ENCODE measurements at places on chromosomes 1 and 21.

DNA sequence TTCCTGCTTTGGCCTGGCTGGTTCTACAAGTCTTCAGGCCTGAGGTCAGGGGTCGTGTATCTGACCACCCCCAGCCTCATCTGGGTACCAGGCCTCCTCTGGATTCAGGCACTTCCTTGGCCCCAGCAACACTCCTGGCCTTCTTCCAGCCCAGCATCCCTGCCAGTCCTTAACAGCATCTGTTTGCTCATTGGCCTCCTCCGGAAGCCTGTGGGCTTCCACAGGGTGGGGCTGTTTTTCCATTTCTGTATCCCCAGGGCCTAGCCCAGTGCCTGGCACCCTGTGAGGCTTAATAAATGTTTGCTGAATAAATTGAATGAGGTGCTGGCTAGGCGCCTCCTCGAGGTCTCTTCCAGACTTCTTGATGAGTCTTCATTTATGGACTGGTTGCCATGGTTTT, 21.5 kb upstream of the GPR37L1 start:
- no peak for DNase-seq

- DNase-seq: no peak
These were observed 12.0 kb upstream of the C1orf167 start for GRCh38 chr1:11749996-11750395.

DNA sequence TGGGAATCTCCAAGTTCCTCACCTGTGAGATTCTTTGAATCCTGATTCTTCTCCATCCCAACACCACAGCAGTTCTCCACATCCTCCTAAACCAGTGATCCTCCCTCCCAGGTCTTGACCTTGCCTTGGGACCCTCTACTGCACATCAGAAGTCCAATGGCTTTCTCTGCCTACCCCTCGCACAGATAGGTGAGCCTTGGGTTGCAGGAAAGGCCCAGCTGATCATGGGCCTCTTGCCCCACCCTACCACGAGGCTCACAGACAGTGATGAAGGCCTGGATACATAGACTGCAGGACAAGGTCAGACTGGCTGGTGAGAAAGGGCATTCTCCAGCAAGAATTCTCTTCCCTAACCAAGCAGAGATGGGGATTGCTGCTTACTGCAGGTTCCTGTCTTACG, 825 bp downstream of the FABP3 start:
- DNase-seq: no peak

DNA sequence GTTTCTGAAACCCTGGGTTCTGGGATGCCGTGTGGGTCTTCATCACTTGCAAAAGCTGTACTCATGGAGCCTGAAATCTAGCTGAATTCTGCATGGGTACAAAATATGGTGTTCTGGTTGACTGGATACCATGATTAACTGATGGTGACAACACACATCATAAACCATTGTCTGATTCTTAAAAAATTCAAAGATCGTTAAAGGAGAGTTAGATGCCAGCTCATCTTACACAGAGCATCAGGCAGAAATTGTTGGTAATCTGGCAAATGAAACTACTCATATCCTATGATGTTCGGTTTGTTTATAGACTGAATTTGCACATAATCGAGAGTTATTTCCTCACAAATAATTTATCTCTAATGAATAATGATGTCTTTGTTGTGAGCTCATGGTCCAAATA, 218.1 kb upstream of the PKN2 start:
- DNase-seq: no peak

GRCh38 chr1:11187494-11187893, 1.7 kb upstream of the ANGPTL7 start:
- no peak for DNase-seq

DNA sequence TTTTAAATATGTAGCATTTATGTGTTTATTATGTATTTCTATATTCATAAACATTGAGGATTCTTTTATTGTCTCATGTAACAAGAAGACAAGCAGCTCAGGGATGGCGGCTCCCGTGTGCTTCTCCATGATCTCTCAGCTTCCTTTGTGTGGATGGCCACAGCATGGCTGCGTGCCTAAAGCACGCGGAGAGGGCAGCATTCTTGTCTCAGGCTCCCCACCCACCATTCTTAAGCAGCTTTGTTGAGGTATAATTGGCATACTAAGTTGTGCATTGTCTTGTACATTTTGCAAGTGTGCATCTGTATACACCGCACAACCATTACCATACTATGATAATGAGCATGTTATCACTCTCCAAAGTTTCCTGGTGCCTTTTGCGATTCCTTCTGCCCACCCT, 81.6 kb downstream of the CAMTA1 start:
- DNase-seq: no peak

- DNase-seq: no peak
These were observed 97.2 kb upstream of the ARTN start for GRCh38 chr1:43836267-43836951.

- DNase-seq: no peak
These were observed 1542.6 kb downstream of the PLA2G4A start for GRCh38 chr1:188371295-188371806.

DNA sequence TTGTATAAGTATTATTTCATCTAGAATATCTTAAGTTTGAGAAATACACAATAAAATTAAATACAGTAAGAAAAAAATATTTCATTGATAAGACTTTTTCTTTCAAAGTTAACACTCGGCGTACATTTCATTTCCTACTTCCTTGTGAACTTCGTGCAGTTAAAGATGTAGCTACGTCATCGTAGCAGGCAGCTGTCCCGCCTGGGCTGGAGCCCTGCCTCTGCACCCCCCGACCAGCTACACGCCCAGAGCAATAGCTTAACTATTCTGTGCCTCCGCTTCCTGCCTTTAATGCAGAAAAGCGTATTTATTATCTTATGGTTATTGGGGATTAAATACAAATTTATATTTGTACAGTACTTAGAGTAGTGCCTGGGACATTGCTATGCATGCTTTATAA, 53.5 kb downstream of the CLSTN1 start:
- DNase-seq: peak; percentile 76

GRCh38 chr21:33540711-33541104, 1.2 kb downstream of the GART start:
- no peak for DNase-seq

- no peak for DNase-seq
These were observed 311.5 kb downstream of the SETD4 start for GRCh38 chr21:35748678-35749314.

DNA sequence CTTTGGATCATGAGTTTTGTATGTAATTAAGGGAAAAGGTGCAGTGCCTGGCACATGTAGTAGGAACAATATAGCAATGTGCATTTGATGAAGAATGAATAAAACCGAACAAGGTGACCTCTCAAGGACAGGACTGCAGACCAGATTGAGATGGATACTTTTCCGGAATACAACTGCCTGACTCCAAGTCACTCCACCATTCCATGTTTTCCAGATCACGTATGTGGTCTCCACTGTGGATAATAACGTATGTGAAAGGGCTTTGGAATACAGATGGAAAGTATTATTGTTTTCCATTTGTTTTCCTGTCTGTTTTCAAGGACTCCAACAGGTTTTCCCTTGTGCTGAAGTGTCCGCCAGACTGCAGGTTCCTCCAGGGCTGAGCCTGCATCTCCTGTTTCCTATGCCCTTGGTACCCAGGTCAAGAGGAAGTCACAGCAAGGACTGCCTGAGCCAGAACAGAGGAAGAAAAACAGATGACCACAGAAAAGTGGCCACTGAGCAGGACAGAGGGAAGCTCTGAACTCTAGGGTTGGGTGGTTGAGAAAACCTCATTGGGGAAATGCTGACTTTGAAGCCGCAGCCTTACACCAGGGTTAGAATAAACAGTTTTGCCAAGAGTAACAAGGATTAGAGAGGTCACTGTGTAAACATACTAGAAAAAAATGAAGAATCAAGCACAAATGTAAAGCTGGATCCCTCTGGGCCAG, 4.0 kb downstream of the CFAP45 start:
- DNase-seq: no peak

- DNase-seq: no peak
These were observed 19.4 kb downstream of the SLC26A9 start for GRCh38 chr1:205923651-205924459.

- peak; percentile 23 for DNase-seq
These were observed 14.1 kb upstream of the TNR start for GRCh38 chr1:175757381-175758015.

- no peak for DNase-seq
These were observed 31.4 kb downstream of the LY9 start for GRCh38 chr1:160827418-160827817.

- DNase-seq: peak; percentile 49
These were observed 38.8 kb downstream of the LUZP1 start for GRCh38 chr1:23129846-23130245.

DNA sequence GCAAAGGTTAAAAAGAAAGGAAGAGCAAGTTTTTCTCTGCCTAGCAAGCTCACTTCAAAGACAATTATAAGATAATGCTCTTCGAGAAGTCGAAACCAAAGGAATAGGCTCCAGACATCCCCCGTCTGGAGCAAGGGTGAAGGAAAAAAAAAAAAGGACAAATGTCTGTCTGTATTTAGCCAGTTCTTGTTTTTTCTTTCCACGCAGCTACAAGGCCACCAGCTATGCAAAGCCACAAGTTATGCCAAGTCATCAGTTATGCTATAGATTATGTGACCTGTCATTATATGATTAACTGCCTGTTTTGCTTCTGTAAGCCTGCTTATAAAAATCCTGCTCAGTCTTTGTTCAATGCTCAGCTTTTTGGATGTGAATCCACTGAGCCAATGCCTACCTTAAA, 2.4 kb upstream of the THEM5 start:
- no peak for DNase-seq

GRCh38 chr1:192140382-192140781, 17.9 kb upstream of the RGS18 start:
- DNase-seq: no peak
